Activated CD4-positive, alpha-beta T cell treated with anti-CD3 and anti-CD28 coated beads, Interleukin-2, amount 10 ng/mL, durations not matched to agents 7 days and 5 days (primary cell): ENCODE measurements at places on chromosomes 4 and X. TPM values are rescaled to one million over a fixed set of nuclear protein-coding genes. Genes with fewer than 3 reads are reported as not detected.

- no peaks in the 10 kb centered on the region for H3K36me3 ChIP-seq
- DNase-seq = no peak
- H3K27ac ChIP-seq = no peak overlapping the region
- H3K27me3 ChIP-seq = peaks cover 2% of the 10 kb centered on the region
These were observed 75.4 kb downstream of the LIMCH1 start for GRCh38 chr4:41613386-41613785.

- no peak overlapping the region for H3K4me3 ChIP-seq
- no peak overlapping the region for H3K27ac ChIP-seq
- no peaks in the 10 kb centered on the region for H3K27me3 ChIP-seq
- DNase-seq = no peak
- H3K4me1 ChIP-seq = no peaks in the 10 kb centered on the region
- no peaks in the 10 kb centered on the region for H3K36me3 ChIP-seq
These were observed 42.0 kb upstream of the IGSF1 start for GRCh38 chrX:131331152-131331551.

GRCh38 chr4:112848911-112849310 is 200.5 kb upstream of the ANK2 start:
- H3K27ac ChIP-seq = no peak overlapping the region
- no peak for DNase-seq
- peaks cover 4% of the 10 kb centered on the region for H3K4me1 ChIP-seq

DNA sequence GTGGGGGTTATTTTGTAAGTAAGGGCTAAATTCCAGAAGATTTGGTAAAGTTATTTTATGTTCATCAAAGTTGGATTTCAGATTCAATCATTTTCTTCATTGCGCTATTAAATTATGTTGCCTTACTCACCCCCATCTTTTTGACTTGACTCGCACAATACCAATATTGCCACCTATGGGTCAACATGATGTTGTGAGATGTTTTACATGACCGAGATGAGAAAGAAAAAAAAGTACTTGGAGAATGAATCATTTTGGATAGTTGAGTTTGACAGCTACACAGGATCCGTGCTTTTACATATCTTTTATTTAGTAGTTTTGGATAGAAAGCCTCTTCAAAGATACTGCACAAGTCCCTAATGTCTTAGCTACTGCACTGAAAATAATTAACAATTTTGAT is 224.2 kb upstream of the EMCN start:
- H3K4me3 ChIP-seq = no peak overlapping the region
- no peak overlapping the region for H3K27ac ChIP-seq
- H3K4me1 ChIP-seq = no peaks in the 10 kb centered on the region
- no peak for DNase-seq
- H3K27me3 ChIP-seq = peaks cover 8% of the 10 kb centered on the region

DNA sequence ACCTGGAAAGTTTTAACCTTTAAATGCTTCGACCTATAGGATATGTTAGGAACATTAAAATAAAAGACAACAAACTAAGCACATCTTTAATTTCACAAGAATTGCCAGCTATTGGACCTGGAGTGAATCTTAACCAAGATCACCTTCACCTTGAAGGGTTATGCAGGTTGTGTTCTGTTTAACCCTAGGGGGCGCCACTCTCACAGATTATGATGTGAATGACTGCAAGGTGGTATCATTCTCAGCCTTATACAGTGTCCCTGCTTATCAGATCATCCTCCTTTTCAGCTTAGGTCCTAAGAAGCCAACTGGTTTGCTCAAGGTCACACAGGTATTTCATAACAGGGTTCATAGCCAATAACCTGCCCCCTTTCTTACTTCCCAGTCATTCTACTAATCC is 23.5 kb downstream of the INTS6L start:
- H3K27ac ChIP-seq = no peak overlapping the region
- H3K4me3 ChIP-seq = no peak overlapping the region
- H3K36me3 ChIP-seq = peaks cover 15% of the 10 kb centered on the region
- H3K27me3 ChIP-seq = no peaks in the 10 kb centered on the region
- peak; percentile 29 for DNase-seq

DNA sequence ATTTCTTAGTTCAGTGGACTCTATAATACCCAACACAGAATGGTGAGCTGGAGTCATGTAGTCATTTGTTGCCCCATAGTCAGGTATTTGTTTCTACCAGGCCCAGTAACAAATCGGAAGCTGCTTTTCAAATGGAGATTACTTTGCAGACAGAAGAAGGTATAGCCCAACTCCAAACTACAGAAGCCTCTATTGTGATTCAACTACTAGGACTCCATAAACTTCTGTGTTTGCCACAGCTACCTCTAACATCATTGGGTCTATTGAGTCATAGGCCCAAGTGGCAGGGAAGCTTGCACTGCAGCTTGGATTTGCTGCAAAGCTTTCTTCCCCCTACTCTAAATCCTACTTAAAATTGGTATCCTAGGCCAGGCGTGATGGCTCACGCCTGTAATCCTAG is 148.8 kb upstream of the STK26 start:
- no peaks in the 10 kb centered on the region for H3K4me1 ChIP-seq
- H3K4me3 ChIP-seq = no peak overlapping the region
- no peak overlapping the region for H3K27ac ChIP-seq
- no peaks in the 10 kb centered on the region for H3K36me3 ChIP-seq
- no peaks in the 10 kb centered on the region for H3K27me3 ChIP-seq
- DNase-seq = no peak

DNA sequence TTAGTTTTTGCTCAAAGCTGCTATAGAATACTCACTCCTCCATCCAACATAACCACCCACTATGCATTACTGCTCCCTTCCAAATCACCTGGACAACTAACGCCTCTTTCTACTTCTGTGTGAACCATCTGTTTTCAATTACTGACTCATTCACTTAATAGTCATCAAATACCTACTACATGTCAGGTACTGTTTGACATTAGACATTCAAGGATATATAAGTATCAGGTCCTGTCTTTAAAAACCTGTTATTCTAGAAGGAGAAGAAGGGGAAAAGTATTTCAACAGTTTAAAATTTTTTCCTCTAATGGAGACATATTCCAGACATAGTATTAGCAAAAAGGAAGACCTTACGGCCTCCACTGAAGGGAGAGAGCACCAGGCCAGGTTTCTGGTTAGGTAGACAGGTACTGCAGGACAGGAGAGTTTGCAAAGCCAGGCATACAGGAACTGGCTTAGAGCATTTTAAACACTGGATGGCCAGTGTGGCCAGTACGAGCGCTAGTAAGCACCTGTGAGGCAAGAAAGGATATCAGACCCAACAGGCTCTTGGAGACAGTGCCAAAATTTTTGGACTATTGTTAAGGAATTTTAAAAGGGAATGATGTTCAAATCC is 39.0 kb downstream of the SH3RF1 start:
- no peak overlapping the region for H3K4me3 ChIP-seq
- H3K36me3 ChIP-seq = no peaks in the 10 kb centered on the region
- H3K4me1 ChIP-seq = no peaks in the 10 kb centered on the region
- H3K27me3 ChIP-seq = no peaks in the 10 kb centered on the region

- no peak overlapping the region for H3K27ac ChIP-seq
- H3K36me3 ChIP-seq = no peaks in the 10 kb centered on the region
- no peak overlapping the region for H3K4me3 ChIP-seq
These were observed 58.5 kb upstream of the HELT start for GRCh38 chr4:184959786-184960185.

DNA sequence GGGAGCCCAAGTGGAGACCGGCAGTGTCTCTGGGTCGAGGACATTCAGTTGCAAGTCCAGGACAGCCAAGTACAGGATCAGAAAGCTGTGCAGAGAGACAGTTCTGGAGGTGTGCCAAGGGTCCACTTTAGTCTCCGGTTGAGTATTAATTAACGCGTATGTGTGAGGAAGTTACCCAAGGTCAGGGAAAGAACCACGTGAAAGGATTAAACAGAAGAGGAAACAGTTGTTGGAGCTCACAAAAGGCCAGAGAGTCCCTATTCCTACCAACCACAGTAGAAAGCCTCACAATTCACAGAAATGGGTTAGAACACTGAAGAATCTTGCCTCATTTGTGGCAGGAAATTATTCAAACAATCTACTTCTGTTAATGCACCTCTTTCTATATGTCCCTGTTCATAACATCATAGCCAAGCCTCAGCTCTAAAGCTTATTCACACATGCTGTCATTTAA is 17.9 kb upstream of the NSUN7 start:
- H3K4me3 ChIP-seq = no peak overlapping the region
- no peaks in the 10 kb centered on the region for H3K36me3 ChIP-seq
- peak overlapping the region; percentile 46 for H3K27ac ChIP-seq
- no peak for DNase-seq
- peaks cover 23% of the 10 kb centered on the region for H3K4me1 ChIP-seq

DNA sequence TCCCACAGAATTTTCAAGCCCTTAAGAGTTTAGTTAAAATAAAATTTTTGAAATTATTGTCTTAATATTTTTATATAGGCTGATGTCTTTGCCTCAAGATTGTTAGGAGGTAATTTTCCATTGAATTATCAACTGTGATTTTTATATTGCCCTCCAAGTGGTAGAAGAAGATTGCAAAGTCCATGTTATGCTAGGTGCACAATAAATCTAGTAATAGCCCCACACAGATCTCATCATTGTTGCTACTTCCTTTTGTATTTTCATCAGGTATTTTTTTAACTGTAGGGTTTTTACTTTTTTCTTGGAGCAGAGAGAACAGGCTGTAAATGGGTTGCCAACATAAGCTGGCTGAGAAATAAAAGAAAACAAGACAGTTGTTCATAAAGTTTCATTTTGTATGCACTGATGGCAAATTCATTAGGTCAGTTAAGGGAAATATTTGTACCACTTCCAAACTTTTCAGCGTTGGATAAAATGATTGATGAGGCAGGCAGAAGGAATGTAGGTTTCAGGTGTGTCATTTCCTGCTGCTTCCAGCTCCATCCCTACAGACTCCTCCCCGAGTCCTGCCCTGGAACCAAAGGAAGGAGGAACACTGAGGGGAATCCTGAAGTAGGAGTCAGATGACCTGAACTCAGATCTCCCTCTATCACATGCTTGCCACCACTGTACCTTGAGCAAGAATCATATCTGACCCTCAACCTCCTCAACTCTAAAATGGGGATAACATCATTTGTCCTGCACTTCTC is 105.5 kb downstream of the PRRG1 start:
- no peak for DNase-seq
- no peak overlapping the region for H3K4me3 ChIP-seq
- H3K36me3 ChIP-seq = no peaks in the 10 kb centered on the region

- no peak for DNase-seq
- H3K36me3 ChIP-seq = no peaks in the 10 kb centered on the region
- no peak overlapping the region for H3K4me3 ChIP-seq
- H3K27me3 ChIP-seq = peaks cover 27% of the 10 kb centered on the region
- no peak overlapping the region for H3K27ac ChIP-seq
- no peaks in the 10 kb centered on the region for H3K4me1 ChIP-seq
These were observed 17.8 kb downstream of the PITX2 start for GRCh38 chr4:110605077-110605476.

The HNRNPH2 gene
- total RNA-seq = 41.7 TPM

DNA sequence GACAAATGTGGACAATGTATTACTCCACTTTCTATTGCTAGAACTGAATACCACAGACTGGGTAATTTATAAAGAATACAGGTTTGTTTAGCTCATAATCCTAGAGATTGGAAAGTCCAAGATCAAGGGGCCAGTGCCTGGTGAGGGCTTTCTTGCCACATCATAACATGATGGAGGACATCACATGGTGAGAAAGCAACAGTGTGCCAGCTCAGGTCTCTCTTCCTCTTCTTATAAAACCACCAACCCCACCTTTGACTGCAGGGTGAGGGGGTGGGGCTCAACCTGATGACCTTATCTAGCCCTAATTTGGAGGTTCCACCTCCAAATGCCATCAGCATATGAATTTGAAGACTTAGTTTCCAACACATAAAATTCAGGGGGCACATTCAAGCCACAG is 105.7 kb upstream of the CXorf66 start:
- H3K36me3 ChIP-seq = no peaks in the 10 kb centered on the region
- H3K4me1 ChIP-seq = no peaks in the 10 kb centered on the region
- H3K27ac ChIP-seq = no peak overlapping the region

DNA sequence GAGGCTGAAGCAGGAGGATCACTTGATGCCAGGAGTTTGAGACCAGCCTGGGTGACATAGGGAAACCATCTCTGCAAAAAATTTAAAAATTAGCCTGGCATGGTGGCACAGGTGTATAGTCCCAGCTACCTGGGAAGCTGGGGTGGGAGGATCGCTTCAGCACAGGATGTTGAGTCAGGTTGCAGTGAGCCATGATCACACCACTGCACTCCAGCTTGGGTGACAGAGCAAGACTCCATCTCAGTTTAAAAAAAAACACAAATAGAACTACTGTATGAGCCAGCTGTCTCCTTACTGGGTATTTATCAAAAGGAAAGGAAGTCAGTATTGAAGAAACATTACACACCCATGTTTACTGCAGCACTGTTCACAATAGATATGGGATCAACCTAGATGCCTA is 138.7 kb downstream of the RAP1GDS1 start:
- H3K4me1 ChIP-seq = peaks cover 2% of the 10 kb centered on the region
- H3K4me3 ChIP-seq = no peak overlapping the region
- no peak overlapping the region for H3K27ac ChIP-seq
- DNase-seq = no peak
- H3K27me3 ChIP-seq = no peaks in the 10 kb centered on the region

DNA sequence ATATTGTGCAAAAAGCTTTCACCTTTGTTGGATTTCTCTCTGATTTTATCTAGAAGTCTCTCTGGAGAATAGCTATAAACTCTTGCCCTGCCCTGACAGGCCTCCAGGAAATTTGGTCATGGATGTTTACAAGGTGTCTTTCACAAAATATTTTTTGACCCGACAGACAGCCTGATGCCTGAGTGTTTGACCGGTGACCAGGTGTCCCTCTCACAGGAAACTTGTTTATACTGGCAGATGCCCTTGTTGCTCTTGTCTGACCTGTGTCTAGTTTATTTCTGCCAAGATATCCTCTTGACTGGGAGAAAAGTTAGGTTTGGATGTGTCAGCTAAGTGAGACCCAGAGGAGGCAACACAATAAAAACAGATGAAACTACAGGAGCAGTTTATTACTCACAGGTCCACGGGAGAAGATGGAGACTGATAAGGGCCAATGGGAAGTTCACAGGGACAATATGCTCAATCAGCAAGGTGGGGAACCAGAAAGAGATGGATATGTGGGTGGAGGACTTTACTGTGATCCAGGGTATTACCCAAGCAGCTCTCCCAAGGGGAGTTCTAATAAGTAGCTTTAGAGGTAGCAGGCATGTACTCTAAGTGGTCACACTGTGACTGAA is 243.3 kb downstream of the ARAP2 start:
- DNase-seq = no peak
- H3K27ac ChIP-seq = no peak overlapping the region
- no peaks in the 10 kb centered on the region for H3K27me3 ChIP-seq
- no peaks in the 10 kb centered on the region for H3K4me1 ChIP-seq
- H3K36me3 ChIP-seq = no peaks in the 10 kb centered on the region

GRCh38 chrX:118346258-118347094 is 570 bp downstream of the WDR44 start:
- H3K36me3 ChIP-seq = peaks cover 5% of the 10 kb centered on the region
- peak overlapping the region; percentile 94 for H3K4me3 ChIP-seq
- H3K27ac ChIP-seq = peak overlapping the region; percentile 98
- H3K4me1 ChIP-seq = peaks cover 39% of the 10 kb centered on the region

The COMMD8 gene
- 19.9 TPM for total RNA-seq
